ENCODE measurements at places on chromosomes 13 and 19.

GRCh38 chr19:5674714-5675113 lies 5.6 kb downstream of the MICOS13 start:
- DNase-seq, result no peak

DNA sequence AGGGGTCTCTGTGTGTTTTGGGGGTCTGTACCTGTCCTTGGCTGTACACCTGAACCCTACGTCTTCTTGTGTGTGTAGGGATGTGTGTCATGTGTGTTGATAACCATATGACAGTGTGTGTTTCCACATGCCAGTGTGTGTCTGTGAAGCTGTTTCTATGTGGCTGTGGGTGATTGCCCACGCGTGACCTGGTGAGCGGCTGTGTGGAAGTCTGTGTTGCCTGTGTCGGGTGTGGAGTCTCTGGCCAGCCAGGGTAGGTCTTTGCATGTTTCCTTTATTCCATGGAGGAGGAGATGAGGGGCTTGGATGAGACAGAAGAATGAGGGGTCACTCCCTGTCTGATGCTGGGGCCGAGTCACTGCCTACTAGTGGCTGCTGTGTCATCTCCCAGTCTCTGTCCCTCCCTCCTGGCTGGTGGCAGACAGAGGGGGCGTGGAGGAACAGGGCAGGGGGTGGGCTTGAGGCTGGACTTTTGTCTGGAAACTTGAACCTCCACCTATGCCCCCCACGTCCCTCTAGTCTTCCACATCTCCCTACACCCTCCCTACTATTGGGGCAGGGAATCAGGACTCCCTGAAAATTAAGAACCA lies 2.8 kb upstream of the FOSB start:
- DNase-seq, result no peak

- DNase-seq, result no peak
Observed at GRCh38 chr19:3283886-3284657, 59.6 kb downstream of the CELF5 start.

- DNase-seq, result no peak
Observed at GRCh38 chr19:35522745-35523327, 5.3 kb downstream of the SBSN start.

- no peak for DNase-seq
Observed at GRCh38 chr19:40270362-40271089, 14.6 kb downstream of the AKT2 start.

DNA sequence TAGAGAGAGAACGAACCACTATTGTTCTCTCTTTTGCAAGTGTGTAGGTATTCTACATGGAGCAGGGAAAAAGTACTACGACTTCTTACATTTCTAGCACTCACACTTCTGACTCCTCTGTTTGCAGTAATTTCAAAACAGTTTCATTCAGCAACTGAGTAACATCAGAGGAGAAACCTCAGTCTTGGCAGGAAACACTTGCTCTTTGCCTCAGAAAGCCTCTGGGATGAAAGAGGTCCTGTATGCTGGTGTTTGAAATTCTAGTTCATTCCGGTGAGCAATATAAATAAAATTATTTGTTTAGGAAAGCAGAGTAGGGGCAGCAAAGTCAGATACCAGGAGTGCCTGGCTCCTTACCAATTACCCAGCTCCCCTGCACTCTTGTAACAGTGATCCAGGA lies 595.5 kb downstream of the TBC1D4 start:
- no peak for DNase-seq

DNA sequence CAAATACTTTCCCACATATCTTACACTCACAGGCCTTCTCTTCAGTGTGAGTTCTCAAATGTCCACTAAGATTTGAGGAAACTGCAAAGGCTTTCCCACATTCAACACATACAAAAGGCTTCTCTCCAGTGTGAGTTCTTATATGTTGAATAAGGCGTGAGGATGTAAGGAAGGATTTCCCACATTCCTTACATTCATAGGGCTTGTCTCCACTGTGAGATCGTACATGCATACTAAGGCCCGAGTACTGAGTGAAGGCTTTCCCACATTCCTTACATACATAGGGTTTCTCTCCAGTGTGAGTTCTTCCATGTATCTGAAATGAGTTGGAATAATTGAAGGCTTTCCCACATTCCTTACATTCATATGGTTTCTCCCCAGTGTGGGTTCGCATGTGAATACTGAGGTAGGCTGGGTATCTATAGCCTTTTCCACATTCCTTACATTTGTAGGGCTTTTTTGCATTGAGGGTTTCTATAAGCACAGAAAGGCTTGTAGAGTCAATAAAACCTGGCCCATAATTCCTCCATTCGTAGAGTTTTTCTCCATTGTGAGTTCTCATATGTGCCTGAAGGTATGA lies 9.6 kb downstream of the ZNF426 start:
- DNase-seq, result peak; percentile 8

DNA sequence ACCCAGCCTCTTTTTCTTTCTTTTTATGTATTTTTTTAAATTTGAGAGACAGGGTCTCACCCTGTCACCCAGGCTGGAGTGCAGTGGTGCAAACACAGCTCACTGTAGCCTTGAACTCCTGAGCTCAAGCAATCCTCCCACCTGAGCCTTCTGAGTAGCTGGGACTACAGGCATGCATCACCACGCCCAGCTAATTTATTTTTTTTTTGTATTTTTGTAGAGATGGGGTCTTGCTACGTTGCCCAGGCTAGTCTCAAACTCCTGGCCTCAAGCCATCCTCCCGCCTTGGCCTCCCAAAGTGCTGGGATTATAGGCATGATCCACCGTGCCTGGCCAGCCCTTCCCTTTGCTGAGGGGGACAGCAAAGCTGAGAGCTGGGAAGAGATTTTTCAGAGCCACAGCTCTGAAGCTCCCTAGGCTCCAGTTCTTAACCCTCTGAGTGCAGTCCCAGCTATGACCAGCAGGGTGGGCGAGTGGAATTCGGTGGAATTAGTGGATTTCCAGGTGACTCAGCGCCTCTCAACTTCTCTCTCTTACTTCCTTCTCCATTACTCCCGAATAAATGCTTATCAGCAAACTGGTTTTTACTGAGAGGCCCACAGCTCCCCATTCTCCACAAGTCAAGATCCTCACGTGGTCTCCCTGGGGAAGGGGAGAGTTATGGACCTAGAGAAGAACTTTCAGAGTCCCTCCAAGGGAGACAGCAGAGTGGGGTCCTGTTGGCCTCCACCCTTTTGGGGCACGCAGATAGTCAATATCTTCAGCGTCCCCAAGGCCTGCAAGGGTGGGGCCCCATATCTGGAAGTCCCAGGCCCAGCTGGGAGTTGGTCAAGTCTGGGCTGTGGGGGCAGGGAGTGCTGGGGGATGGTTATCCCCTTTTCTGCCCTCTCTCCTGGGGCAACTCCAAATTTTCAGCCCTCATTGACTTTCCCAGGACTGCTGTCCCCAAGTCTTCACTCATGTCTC lies 1.2 kb downstream of the BLVRB start:
- DNase-seq, result peak; percentile 87

GRCh38 chr19:47495478-47496372 lies 11.7 kb upstream of the KPTN start:
- DNase-seq, result no peak

GRCh38 chr19:53660584-53660983 lies 28.8 kb downstream of the DPRX start:
- no peak for DNase-seq

DNA sequence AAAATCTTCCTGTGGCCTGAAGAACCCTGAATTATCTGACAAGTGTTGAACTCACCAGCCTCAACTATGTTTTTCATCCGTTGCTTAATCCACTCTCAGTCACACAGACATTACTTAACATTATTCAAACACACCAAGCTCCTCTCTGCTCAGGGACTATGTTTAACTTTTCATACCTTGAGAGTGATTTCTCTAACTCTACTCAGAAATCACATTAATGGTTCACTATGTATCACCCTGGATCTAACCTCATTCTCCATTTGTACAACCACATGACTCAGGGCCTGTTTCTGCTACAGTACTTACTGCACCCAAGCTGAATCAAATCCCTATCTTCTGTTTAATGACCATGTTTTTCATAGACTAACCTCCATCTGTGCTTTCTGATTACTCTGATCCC lies 553.7 kb upstream of the PRR20A start:
- no peak for DNase-seq

DNA sequence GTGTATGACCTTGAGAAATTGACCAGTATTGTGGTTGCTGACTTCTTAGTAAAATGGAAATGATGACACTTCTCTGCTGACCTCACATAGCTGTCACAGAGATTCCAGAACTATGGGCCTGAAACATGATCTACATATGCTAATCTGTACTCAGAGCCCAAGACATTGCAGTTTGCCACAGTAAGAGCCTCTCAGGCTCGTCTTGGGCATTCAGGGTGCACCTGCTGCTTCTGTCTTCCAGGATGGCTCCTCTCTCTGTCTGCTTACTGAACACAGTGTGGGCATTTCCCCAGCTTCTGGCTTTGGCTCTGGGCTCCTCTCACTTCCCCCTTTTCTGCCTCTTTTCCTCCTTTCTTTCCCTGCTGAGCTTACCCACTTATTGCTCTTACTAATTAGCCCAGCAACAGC lies 22.3 kb upstream of the SLC46A3 start:
- DNase-seq, result no peak

DNA sequence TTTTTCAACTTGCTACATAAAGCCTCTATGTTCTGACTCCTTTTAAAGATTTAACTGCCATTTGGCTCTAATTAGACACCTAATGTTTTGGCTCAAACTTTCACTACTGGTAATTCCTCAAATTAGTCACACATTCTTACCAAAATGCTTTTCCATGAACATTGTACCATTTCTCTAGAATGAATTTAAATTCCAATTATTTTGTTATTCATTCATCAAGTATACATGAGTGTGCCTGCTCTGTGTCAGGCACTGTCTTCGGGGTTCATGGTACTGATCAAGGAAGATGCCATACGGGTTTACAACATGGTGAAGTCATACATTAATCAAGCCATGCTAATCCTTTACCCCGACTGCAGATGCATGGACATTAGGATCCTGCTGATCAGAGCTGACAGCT lies 69.1 kb upstream of the POSTN start:
- DNase-seq, result peak; percentile 68

GRCh38 chr19:9431475-9431874 lies 3.9 kb downstream of the ZNF266 start:
- no peak for DNase-seq

DNA sequence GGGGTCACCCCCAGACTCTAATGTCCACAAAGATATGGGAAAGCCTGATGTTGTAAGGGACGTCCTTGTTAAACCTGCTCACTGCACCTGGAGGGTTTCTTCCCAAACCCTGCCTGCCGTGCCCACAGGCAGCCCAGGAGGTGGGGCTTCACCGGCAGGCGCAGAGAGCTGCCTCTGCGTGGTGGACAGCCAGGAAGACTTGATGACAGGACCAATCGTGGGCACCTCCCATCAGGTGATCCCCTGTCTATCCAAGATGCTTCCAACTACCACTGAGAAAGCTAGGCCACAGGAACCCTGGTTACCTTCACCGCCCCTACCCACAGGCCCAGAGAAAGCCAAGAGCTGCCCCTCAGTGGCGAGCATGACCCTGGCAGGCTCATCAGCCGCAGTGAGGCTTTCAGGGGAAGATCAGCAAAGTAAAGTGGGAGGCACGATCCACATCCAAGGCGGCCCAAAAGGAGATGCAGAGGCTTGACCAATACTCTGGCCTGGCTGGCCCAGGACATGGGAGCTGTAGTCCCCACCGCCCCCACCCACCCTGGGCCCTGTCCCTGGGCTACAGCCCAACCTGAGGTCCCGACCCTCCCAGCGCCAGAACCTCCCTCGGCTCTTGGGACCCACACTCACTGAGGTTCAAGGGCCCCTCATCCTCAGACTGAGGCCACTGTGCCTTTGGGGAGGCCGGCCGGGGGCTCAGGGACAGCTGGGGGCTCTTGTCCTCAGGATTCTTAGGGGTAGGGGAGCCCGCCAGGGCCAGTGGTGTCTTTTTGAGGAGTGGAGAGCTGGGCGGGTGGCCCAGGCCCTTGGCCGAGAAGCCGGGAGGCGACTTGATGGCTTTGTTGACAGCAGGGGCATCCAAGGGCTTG lies 10.4 kb upstream of the AKAP8L start:
- no peak for DNase-seq

- no peak for DNase-seq
Observed at GRCh38 chr19:29645911-29646310, 19.4 kb upstream of the PLEKHF1 start.

DNA sequence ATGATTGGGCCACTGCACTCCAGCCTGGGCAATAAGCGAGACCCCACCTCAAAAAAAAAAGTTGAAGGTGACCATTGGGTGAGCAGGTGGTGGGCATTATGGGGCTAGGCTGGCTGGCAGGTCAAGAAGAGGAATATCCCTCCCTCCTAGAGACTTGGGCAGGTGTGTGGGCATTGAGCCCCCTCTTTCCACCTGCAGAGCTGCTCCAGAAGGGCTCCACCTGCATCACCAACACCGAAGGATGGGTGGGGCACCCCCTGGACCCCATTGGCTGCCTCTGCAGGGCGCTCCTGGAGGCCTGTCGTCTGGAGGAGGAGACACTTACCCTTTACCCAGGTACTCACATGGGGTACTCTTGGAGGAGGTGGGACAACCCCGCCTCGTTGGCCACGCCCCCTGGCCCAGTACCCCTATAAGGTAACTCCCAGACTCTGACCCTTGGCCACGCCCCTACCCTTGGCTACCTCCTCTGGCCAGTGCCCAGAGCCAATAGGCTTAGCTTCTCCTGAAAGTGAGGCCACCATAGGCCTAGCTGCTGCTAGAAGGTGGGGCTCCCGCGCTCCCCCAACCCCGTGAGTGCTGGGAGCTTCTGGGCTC lies 21.9 kb downstream of the ZSWIM4 start:
- DNase-seq, result no peak

DNA sequence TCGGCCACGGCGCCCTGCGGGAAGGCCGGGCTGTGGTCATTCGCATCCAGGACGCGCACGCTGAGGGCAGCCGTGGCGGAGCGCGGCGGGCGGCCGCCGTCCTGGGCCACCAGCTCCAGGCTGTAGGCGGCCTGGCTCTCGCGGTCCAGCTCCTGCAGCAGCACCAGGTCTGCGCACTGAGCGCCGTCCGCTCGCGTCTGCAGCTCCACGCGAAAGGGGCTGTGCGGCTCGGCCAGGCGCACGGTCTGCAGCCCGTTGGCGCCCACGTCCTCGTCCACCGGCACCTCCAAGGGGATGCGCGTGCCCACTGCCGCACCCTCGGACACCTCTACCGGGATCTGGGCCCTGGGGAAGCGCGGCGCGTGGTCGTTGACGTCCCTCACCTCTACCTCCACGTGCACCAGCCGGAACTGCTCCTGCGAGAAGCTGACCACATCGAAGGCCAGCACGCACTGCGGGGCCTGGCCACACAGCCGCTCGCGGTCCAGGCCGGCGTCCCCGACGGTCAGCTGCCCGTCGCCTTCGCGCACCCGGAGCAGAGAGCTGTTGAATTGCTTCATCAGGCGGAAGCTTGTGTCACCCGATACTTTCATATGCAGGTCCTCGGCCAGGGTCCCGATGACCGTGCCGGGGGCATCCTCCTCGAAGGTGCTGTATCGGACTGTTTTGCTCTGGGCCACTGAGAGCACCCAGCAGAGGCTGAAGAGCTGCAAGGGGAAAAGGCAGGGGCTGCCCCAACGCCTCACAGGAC lies 583 bp downstream of the PCDH8 start:
- no peak for DNase-seq

DNA sequence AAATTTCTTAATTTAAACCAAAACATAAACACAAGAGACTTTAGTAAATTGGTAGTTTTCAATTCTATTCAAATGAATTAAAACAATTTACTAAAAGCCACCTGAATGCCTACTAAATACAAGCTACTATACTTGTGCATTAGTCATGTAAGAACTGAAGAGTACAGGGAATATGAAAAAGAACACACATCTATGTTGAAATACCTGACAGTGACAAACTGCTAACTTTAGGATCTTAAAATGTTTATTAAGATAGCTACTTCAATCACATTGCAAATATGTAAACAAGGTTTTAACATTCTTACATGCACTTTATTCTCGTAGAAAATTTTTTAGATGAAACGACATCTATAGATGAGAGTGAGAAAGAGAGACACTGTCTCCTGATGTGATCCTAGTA lies 4.1 kb downstream of the SPRYD7 start:
- no peak for DNase-seq

Measured in fibroblast of skin of right quadriceps (primary cell).